NCI-H345 (cell line): ENCODE measurements at places on chromosomes 1 and 21.

- no peak for DNase-seq
Measured at GRCh38 chr21:34775793-34776192, 107.0 kb downstream of the CLIC6 start.

- no peak for DNase-seq
Measured at GRCh38 chr1:160811147-160811546, 15.2 kb downstream of the LY9 start.

- DNase-seq: no peak
Measured at GRCh38 chr1:12005488-12006166, 13.7 kb upstream of the MIIP start.

GRCh38 chr1:25217015-25217414 is 15.3 kb downstream of the SYF2 start:
- DNase-seq: no peak

GRCh38 chr1:91885213-91885715 is 687 bp downstream of the TGFBR3 start:
- DNase-seq: peak; percentile 19

DNA sequence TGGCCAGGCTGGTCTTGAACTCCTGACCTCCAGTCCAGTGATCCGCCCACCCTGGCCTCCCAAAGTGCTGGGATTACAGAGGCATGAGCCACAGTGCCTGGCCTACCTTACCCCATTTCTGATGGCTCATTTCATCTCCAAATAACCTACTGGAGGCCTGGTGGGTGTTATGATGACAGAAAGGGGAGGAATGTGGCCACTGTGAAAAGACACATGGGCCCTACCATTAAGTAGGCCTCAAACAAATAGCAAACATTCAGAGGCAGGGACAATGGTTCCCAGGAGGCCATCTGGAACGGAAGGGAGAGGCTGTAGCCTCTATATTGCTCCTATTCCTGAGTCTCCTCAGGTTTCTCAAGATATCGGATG is 932 bp upstream of the FCRLA start:
- DNase-seq: no peak

DNA sequence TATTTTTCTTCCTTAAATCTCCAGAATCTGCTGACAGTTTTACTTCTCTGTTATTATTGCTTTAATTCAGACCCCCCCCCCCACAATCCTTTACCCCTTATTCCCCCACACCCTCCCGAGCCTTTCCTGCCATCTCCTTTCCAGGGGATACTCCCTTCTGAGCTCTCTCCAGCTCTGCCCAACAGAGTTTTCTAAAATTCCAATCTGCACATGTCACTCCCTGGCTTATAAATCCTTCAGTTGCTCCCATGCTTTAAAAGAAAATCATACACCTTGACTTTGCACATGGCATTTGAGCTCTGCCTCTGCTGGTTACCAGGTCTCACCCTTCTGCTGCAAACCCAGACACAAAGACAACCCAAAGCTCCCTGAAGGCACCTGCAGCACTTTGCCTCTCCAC is 11.7 kb upstream of the EPS8L3 start:
- no peak for DNase-seq

GRCh38 chr21:28604946-28605537 is 387.6 kb downstream of the LTN1 start:
- DNase-seq: no peak

DNA sequence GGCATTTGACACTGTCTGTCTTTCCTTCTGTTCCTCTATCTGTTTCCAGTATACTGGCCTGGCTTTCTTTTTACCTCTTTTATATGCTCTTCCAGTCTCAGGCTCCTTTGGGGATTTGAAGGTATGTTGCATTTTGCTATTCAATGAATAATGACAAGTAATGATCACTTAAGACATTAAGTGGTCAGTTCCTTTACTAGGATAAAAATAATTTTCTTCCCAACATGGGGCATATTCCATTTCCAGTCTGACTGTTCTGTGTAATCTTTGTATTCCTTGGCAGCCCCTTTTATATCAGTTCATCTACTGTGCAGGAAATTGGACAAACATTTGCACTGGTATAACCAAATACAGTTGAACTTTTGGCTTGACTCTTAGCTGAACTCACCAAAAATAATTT is 15.6 kb downstream of the METTL18 start:
- DNase-seq: no peak
